ENCODE measurements at places on chromosomes 1 and 21.

- no peak for DNase-seq
These were observed 59.5 kb upstream of the ENAH start for GRCh38 chr1:225712391-225712790.

- no peak for DNase-seq
These were observed 12.8 kb downstream of the CLDN17 start for GRCh38 chr21:30153697-30154340.

DNA sequence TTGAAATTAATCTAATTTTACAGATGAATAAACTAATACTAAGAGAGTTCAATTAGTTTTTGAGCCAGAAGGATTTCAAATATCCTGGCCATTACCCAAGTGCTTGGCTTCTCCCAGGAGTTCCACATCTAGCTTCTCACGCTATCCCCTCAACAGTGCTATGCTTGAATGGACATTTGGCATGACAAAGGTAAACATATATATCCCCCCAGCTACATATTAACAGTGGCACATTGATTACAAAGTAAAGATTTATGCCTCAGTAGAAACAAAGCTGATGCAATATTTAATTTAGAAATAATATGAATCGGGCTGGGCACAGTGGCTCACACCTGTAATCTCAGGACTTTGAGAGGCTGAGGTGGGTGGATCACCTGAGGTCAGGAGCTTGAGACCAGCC is 434.6 kb upstream of the PRMT6 start:
- DNase-seq: peak; percentile 9

GRCh38 chr1:165313903-165314302 is 42.6 kb downstream of the LMX1A start:
- no peak for DNase-seq

- DNase-seq: no peak
These were observed 17.4 kb downstream of the MRPL39 start for GRCh38 chr21:25589887-25590286.
